ENCODE measurements at places on chromosomes 4 and X.

DNA sequence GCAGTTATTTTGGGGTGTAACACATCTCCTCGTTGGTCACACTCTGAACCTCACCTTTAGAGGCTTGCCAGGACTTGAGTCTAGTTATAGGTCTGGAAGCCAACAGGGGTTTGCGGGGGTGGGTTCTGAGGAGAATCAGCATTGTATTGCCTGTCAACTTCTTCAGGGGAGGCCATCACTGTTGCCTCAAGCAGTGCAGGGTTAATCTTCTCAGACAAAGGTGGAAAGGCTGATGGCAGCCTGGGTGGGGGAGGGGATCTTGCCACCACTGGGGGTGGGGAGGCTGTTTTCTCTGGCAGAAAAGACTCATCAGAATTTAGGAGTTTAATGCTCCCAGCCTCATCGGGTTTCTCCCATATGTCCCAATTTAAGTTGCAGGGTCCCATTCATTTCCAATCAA lies 387.8 kb downstream of the PRR32 start:
- no peak for DNase-seq

DNA sequence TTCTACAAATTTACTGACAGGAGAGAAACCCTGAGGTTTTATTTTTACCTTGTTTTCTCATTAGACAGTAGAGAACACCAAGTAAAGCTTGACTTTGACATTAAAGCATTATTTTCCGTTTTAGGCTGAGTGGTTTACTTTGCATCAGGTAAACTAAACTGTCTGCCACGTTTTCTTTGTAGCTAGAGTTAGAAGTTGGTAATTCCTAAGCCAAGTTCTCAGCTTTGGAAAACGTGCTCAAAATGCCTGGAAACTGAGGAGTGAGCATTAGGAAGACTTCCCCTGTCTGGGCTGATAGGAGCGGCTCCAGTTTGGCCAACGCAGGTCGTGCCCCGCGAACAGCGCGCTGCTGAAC lies 819 bp downstream of the PDLIM3 start:
- no peak for DNase-seq

GRCh38 chrX:45758319-45758718 lies 557.6 kb upstream of the DIPK2B start:
- peak; percentile 96 for DNase-seq

DNA sequence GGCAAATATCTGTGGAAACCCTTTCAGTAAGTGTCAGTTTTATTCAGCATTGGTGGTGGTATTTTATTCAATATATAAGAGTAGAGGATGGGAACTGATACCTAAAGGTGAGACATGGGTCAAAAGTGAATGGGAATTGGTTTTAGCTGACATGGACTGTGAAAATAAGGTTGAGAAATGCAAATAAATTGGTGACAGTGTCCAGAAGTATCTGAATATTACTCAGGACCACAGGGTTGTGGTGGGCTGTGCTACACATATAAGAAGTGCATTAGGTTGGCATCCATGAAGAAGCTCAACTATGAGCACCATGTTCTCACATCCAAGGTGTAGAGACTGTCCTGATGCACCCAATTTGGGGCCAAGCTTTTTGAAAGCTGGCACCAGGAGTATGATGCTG lies 45.0 kb downstream of the ETDC start:
- DNase-seq, result no peak
